ENCODE measurements at places on chromosomes 6 and 20. TPM values are rescaled to one million over a fixed set of nuclear protein-coding genes. Genes with fewer than 3 reads are reported as not detected.

- DNase-seq = no peak
These were observed 152.1 kb upstream of the RIMS1 start for GRCh38 chr6:71733970-71734899.

DNA sequence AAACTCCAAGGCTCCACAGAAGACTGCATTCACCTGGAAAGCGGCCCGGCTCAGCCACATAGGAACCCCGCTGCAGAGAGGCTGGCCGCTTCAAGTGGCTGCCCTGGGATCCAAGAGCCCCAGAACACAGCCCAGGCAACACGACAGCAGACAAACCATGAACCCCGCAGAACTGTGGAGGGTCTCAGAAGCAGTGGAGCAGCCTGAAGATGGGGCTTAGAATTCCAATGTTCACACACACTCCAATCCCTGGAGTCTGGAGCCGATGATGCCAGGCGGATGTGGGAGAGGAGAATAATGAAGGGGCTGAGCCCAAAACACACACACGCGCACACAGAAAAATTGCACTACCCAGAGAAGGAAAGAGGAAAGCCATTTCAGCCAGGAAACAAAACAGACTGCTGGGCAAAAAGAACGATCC, 52.4 kb downstream of the NINL start:
- no peak for DNase-seq

PSORS1C2 gene
- total RNA-seq = not detected

DNA sequence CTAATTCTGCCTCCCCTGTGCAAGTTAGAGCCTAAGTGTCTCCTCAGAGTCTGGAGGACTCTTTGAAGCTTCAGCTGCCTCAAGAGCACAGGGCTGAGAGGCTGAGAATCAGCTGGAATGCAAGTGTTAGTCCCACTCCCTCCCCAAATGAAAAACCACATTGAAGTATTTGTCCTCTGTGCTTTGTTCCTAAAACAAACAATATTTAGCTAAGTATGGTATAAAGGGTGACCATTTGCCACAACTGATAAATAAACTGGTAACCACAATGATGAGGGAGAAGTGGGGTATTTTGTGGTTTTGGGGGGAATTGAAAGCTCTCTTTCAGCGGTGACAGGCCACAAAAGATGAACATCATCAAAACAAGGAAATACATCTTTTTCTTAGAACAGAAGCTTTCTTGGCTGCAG, 91.7 kb upstream of the HDDC2 start:
- no peak for DNase-seq

HSPA1L gene
- 1.7 TPM for total RNA-seq

- no peak for DNase-seq
These were observed 22.9 kb upstream of the DDR1 start for GRCh38 chr6:30861257-30862048.

- DNase-seq = no peak
These were observed 1040.6 kb upstream of the CITED2 start for GRCh38 chr6:140414966-140415620.

GRCh38 chr6:69238067-69238466, 558.7 kb downstream of the LMBRD1 start:
- DNase-seq = no peak

DNA sequence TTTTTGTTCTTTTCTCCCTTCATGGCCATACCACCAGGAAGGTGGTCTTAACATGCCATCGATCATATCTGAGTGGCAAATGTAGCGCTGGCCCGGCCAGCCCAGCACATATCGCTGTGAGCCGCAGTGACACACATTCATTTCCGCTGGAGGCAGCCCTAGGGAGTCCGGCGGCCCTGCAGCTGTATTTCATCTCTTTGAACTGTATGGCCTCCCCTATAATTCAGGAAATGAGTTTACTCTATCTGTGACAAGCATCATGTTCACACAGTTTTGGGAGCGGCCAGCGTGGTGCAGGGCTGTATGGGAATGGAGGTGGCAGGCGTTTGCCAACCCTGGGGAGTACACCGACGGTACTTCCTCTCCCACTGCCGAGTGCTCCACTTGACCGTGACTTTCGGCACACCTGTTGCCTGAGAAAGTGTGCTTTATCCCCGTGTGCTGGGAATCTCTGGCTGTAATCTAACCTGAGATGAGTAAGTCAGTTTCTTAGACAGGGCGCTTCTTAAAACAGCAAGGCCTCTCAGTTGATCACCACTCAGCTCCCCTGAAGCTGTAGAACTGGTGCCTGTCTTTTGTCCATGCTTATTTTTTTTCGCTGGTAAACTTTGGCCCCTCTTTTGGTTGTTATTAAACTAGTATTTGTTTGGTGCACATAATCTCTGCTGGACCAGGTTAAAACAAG, 257.1 kb upstream of the TAB2 start:
- DNase-seq = peak; percentile 83

PGC gene
- total RNA-seq = not detected
